ENCODE measurements at places on chromosomes 11 and 22. TPM values are rescaled to one million over a fixed set of nuclear protein-coding genes. Genes with fewer than 3 reads are reported as not detected.

The TRIM49D1 gene
- not detected for total RNA-seq

The CASP4 gene
- 272 TPM for total RNA-seq

The PAX6 gene
- total RNA-seq: not detected

The DERL3 gene
- total RNA-seq: not detected

The NFAM1 gene
- 1.1 TPM for total RNA-seq

The OR5P2 gene
- 1.8 TPM for total RNA-seq

The KRTAP5-8 gene
- 8.9 TPM for total RNA-seq

The ANKK1 gene
- 3.2 TPM for total RNA-seq

- no peaks in the 10 kb centered on the region for H3K27me3 ChIP-seq
- no peak overlapping the region for H3K27ac ChIP-seq
- no peaks in the 10 kb centered on the region for H3K36me3 ChIP-seq
- no peak for DNase-seq
- no peak overlapping the region for H3K4me3 ChIP-seq
These were observed 8.9 kb downstream of the MN1 start for GRCh38 chr22:27792452-27793161.

DNA sequence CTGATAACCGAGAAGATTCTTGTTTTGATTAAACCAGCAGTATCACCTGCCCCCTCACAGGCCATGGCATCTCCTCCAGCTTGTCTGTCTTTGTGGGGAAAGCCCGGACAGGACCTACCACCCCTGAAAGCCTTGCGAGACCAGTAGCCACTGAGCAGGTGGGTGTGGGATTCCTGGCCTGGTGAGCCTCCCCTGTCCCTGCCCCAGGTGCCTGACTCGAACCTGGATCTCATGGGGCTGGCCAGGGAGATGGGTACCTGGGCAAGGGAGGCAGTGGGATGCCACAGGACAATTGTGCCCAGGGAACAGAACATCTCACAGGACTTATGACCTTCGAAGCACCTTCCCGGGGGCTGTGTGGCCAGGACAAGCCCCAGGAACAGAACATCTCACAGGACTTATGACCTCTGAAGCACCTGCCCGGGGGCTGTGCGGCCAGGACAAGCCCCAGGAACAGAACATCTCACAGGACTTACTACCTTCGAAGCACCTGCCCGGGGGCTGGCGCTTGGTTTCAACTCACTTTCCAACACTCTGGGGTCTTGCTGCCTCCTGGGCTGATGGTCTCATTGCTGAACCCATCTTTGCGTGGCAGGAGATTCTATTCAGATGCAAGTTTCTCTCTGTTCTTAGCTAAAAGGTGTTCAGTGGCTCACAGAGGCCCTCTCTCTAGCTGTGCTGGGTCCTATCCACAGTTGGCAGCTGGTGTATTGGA is 854.5 kb downstream of the BRD1 start:
- H3K27me3 ChIP-seq: peaks cover 39% of the 10 kb centered on the region
- H3K4me1 ChIP-seq: no peaks in the 10 kb centered on the region
- no peak overlapping the region for H3K4me3 ChIP-seq
- no peaks in the 10 kb centered on the region for H3K36me3 ChIP-seq
- DNase-seq: no peak

- no peak for DNase-seq
- no peaks in the 10 kb centered on the region for H3K36me3 ChIP-seq
- no peak overlapping the region for H3K27ac ChIP-seq
- no peaks in the 10 kb centered on the region for H3K27me3 ChIP-seq
- no peaks in the 10 kb centered on the region for H3K4me1 ChIP-seq
- no peak overlapping the region for H3K4me3 ChIP-seq
These were observed 12.8 kb upstream of the SMIM38 start for GRCh38 chr11:69142895-69143294.

- H3K27me3 ChIP-seq: no peaks in the 10 kb centered on the region
- H3K4me3 ChIP-seq: no peak overlapping the region
- H3K4me1 ChIP-seq: peaks cover 20% of the 10 kb centered on the region
- H3K36me3 ChIP-seq: no peaks in the 10 kb centered on the region
- no peak for DNase-seq
- peak overlapping the region; percentile 67 for H3K27ac ChIP-seq
These were observed 4.5 kb downstream of the OSM start for GRCh38 chr22:30262112-30262511.

DNA sequence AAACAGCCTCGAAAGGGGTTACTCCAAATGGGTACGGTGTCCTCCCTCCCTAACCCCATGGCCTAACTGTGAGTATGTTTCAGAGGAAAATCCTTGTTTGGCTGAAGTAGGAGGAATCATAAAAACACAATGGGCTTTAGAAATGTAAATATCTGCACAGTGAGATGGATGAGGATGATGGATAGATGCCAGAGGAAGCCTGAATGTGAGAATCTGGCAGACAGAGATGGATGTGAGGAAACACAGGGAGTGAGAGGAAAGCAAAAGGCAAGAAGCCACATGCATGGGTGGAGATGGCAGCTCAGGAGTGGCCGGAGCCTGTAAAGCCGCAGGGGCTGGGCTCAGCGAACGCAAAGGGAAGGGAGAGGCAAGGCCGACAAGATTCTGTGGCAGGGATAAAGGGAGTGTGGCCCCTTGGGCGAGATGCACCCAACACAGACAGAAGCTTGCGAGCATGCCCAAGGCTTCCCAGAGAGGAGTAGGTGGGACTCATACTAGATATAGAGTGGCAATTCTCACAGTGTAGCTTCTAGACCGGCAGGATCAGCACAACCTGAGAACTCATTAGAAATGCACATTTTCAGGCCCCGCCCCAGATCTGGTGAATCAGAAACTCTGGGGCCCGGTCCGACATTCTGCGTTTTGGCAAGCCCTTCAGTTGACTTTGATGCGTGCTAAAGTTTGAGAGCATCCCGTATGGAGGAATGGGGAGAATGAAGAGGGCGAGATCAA is 237.3 kb upstream of the CADM1 start:
- no peaks in the 10 kb centered on the region for H3K27me3 ChIP-seq
- H3K4me3 ChIP-seq: no peak overlapping the region
- peaks cover 14% of the 10 kb centered on the region for H3K4me1 ChIP-seq
- DNase-seq: no peak
- peak overlapping the region; percentile 46 for H3K27ac ChIP-seq

GRCh38 chr11:57395905-57396623 is 5.6 kb upstream of the PRG2 start:
- DNase-seq: no peak
- H3K27me3 ChIP-seq: no peaks in the 10 kb centered on the region
- no peak overlapping the region for H3K27ac ChIP-seq
- H3K4me3 ChIP-seq: no peak overlapping the region

- no peak overlapping the region for H3K27ac ChIP-seq
- H3K4me3 ChIP-seq: no peak overlapping the region
- peaks cover 5% of the 10 kb centered on the region for H3K4me1 ChIP-seq
These were observed 123.3 kb upstream of the RASSF10 start for GRCh38 chr11:12885717-12886239.

DNA sequence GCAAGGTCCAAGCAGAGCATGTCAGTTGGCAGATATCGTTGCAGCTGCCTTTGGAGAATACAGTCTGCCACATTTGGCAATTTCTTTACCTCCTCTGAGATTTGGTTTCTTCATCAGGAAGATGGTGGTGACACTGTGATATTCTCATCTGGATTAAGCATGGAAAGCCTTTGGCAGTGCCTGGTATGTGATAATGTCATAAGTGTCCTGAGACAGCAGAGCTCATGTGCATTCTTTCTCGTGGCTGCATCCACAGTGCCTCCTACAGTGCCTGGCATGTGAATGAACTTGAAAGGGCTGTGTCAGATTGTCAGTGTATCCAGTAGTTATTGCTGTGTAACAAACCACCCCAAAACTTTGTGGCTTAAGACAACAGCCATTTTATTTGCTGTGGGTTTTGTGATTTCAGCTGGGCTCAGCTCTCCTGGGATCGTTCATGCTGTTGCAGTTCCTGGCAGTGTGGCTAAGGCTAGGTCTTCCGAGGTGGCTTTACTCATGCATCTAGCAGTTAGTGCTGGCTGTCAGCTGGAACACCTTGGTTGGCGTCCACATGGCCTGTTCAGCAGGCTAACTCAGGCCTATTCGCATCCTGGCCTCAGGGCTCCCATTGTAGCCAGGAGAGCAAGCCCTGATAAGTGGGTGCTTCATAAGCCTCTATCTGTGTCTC is 35.7 kb upstream of the MICAL2 start:
- H3K27me3 ChIP-seq: no peaks in the 10 kb centered on the region
- peaks cover 30% of the 10 kb centered on the region for H3K4me1 ChIP-seq
- H3K27ac ChIP-seq: no peak overlapping the region
- DNase-seq: peak; percentile 30

DNA sequence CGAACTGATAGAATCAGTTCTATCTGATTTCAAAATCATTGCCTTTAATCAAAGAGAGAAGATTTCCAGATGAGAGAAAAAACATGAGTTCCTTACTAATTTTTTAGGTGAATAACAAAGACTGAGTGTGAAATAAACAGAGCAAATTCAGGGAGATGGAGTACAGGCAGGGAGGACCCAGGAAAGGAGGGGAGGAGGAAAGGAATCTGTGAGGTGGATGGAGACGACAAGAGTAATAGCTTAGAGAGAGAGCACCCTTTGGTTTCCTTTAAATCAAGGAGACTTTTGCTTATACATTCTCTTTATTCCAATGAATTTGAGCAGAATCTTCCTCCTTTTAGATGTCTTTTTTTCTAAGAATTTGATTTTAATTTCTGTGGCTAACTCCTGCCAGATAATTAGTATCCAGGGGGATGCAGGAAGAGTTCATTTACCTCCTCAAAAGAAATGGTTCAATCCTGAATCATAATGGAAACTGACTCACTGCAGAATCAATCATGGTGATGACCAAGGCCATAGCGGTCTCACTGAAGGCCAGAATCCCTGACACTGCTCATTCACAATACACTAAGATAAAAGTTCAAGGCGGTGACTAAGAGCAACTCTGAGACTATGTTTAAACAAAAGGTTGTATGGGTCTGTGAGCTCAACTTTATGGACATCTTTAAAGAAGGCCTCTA is 234.0 kb upstream of the ZC3H12C start:
- H3K27ac ChIP-seq: no peak overlapping the region
- H3K4me3 ChIP-seq: no peak overlapping the region
- DNase-seq: no peak
- H3K4me1 ChIP-seq: no peaks in the 10 kb centered on the region

- peak overlapping the region; percentile 89 for H3K27ac ChIP-seq
- H3K4me3 ChIP-seq: peak overlapping the region; percentile 70
- peaks cover 22% of the 10 kb centered on the region for H3K4me1 ChIP-seq
- H3K36me3 ChIP-seq: peaks cover 6% of the 10 kb centered on the region
- no peaks in the 10 kb centered on the region for H3K27me3 ChIP-seq
These were observed 677 bp downstream of the DYNC2H1 start for GRCh38 chr11:103109818-103110388.

DNA sequence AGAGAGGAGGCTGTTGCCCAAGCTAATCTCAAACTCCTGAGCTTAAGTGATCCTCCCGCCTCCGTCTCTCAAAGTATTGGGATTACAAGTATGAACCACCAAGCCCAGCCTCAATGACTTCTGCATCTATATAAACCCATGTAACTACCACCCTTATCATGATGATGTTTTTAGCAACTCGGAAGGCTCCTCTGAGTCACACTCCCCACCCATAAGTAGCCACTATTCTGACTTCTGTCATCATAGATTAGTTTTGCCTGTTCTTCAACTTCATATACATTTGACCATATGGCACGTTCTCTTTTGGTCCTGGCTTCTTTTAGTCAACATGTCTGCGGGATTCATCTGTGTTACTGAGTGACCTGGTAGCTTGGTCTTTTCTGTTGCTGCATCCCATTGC is 6.4 kb upstream of the FOSL1 start:
- DNase-seq: no peak
- H3K27me3 ChIP-seq: no peaks in the 10 kb centered on the region
- no peak overlapping the region for H3K27ac ChIP-seq
- no peak overlapping the region for H3K4me3 ChIP-seq
- H3K36me3 ChIP-seq: no peaks in the 10 kb centered on the region
- H3K4me1 ChIP-seq: peaks cover 6% of the 10 kb centered on the region

DNA sequence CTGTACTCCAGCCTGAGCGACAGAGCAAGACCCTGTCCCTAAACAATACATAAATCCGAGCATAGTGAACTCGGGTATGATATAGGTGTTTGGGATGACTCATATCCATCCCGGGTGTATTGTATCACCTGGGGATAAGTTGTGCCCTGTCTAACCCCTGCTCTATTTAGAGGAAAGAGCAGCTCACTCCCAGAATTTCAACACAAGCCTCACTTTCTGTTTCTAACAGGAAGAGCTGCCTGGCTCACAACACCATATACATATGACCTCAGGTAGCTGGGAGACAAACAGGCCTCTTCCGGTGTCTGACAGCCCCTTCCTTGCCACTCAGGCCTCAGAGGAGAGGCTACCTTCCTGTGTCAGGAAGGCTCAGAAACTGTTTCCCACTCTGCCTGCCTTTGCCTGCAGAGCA is 9.9 kb upstream of the MICALL1 start:
- H3K4me3 ChIP-seq: no peak overlapping the region
- H3K4me1 ChIP-seq: peaks cover 79% of the 10 kb centered on the region
- peak overlapping the region; percentile 82 for H3K27ac ChIP-seq
- no peaks in the 10 kb centered on the region for H3K27me3 ChIP-seq

DNA sequence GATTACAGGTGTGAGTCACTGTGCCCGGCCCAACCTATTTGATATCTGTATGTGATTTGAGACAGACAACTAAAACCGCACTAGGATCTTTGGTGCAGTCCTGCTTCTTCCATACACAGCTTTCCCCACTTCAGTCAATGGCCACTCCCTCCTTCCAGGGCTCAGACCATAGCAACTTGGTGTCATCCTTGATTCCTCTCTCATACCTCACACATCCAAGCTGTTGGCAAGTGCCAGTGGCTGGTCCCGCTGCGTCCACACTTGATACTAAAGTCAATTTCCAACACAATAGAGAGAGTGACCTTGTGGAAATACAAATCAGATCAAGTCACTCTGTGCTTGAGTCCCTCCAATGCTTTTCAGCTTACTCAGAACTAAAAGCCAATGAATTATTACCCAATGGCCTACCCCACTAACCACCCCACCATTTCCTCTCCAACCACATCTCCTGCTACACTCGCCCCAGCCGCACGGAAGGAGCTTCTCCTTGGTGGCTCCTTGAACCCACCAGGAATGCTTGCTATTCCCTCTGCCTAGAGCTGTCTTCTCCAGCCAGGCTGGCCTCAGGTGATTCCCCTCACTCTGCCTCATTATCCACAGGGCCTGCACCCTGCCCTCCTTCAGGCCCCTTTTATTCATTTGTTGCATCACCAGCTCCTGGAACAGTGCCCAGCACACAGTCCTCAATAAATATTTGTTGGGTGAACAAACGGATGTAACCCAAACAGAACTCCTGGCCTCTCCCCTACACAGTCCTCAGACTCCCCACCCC is 12.9 kb downstream of the ABTB2 start:
- no peaks in the 10 kb centered on the region for H3K27me3 ChIP-seq
- H3K27ac ChIP-seq: peak overlapping the region; percentile 71
- no peak for DNase-seq
- no peaks in the 10 kb centered on the region for H3K36me3 ChIP-seq
- no peak overlapping the region for H3K4me3 ChIP-seq
- H3K4me1 ChIP-seq: peaks cover 55% of the 10 kb centered on the region
